ENCODE measurements at places on chromosomes 5 and 9.
A peak's percentile ranks its signal among the peaks of the same experiment; 100 is the strongest.

- peak; percentile 57 for DNase-seq
These were observed 33.3 kb upstream of the DAPK1 start for GRCh38 chr9:87464110-87464991.

DNA sequence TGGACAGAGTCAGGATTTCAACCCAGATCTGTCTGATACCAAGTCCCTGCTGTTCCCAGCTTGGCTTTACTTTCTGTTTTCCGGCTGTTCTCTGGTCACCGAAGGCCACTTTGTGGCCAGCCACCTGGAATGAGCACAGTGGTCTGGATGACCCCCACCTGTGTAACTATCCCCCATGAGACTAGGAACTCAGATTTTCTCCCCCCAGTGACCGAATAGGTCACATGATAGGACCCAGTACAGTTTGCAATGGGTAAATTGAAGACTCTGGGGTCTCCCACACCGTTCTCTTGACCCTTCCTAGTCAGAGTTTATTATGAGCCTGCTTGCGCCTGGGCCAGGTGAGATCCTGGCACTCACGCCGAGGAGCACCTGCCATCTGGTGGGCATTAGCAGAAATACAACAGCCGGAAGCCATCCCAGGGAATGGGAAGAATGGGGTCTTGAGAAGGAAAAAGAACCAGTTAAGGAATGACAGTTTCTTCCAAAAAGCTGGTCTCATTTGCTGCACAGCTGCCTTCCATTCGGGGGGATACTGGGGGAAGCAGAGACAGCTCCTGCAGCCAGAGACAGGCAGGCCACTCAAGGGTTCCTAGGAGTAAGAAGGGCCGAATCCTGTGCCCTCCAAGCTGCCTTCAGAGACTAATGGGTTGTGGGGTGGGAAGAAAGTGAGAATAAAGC is 7.1 kb downstream of the PHYHD1 start:
- DNase-seq, result peak; percentile 47

DNA sequence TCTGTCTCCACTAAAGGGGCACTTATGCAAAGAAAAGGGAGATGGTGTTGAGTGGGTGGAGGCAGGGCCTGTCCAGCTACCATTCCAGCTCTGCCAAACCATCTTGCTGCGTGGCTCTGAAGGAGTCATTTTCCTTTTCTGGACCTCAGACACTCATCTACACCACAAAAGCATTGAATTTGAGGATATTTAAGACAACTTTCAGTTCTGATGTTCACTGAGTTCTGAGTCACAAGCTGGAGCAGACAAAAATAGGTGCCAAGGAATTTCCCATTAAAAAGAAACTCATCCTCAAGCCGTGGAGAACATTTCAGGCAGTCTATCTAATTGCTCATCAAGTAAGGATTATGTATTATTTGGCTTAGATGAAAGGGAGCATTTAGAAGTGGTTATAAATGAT is 195.0 kb upstream of the TBC1D2 start:
- DNase-seq, result peak; percentile 92

- no peak for DNase-seq
These were observed 145.6 kb downstream of the PPP2R2B start for GRCh38 chr5:146732962-146733361.

DNA sequence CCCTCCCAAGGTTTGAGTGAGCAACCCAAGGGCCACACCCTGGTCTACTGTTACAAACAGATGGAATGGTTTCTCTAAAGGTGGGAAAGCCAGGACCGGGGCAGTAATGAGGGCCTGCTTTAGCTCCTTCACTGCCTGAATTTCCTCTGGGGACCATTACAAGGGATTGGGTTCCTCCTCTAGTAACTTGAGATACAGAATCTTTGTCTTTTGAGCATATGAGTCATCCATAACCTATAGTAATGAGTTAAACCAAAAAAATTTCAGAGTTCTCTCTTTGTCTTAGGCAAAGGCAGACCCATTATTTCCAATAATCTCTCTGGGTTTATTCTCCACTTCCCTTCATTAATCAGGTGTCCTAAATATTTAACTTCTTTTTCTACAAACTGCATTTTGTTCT is 618.8 kb downstream of the HINT1 start:
- no peak for DNase-seq

DNA sequence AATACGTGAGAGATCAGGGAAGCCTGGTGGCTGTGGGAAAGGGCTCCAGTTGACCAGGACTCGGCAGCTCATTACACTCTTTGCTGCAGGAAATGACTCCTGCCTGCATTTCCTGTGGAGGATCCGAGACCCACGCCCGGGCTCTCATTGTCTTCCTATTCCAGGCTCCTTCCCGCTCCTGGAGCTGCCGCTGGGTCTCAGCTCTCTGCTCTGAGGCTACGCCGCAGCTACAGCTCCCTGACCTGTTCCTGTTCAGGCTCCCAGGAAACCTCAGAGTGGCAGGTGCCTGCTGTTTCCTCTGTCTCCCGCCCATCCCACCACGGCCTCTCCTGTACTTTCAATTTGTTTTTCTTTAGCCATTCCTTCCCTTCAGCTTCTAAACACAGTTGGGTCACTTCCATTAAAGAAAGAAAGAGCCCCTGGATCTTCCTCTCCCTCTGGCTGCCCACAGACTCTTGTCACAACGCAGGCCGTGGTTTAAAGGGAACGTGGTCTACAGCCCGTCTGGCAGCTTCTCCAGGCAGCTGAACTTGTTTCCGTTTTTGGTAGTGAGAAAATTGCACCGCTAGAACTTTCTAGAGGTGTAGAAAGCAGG is 71.5 kb downstream of the IL6ST start:
- peak; percentile 61 for DNase-seq

DNA sequence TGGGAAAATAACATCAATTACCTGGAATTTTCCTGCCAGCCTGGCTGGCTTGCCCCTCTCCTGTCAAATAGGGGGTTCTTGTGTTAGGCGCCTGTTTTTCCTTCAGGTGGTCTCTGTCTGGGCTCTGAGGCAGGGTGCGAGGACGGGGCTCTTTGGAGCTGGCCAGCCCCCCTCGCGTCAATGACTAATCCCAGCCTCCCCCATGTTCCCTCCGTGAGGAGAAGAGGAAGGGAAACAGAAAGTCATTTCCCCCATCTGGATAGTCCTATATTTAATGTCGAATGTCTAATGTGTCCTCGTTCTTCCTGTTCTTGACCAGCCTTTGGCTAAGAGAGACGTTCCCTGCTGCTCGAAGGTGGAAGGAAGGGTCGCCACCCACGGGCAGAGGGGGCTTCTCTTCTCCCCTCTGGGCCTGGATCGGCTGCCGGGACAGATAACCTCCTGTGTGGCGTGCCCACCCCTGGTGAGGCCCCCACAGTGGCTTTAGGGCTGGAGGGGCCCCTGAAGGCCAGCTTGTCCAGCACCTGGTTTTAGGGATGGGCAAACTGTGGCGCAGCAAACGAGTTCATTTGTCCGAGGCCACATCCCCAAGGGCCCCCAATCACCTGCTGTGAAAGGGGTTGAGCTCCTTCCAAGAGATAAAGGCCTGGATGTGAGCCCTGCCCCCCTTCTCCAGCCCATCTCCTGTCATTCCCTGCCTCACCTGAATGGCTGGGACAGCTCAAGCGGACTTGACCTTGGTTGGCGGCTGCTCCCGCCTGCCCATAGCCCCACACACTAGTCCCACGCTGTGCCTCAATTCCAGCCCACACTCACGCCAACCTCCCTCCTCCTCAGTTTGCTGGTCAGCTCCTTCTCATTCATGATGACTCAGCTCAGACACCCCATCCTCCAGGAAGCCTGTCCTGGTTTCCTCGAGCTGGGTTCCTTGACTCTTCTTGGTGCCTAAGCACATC is 35.9 kb upstream of the UNC5A start:
- no peak for DNase-seq

- no peak for DNase-seq
These were observed 3.6 kb downstream of the MGAT4B start for GRCh38 chr5:179802950-179803562.

GRCh38 chr5:125326150-125326510 is 579.7 kb upstream of the ZNF608 start:
- DNase-seq, result peak; percentile 77

DNA sequence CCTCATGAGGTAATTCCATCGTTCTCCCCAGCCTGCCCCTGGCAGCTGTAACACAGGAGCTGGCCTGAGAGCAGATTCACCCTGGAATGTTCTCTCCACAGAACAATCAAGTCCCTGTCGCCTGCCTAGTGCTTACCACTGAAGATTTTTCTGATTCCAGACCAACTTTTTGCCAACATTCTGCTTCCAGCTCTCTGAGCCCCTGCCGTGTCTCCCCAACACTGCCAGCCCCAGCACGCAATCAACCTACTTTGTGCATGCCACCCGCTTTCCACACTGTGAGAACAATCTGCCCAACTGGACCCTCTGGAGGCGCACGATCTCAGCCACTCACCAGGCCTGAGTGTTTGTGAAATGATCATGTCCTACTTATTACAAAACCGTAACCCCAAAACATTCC is 62.6 kb downstream of the PSMB7 start:
- DNase-seq, result peak; percentile 40

- peak; percentile 91 for DNase-seq
These were observed 19.0 kb downstream of the NEURL1B start for GRCh38 chr5:172659909-172660628.

- peak; percentile 45 for DNase-seq
These were observed 398.1 kb downstream of the MAN2A1 start for GRCh38 chr5:110087829-110088228.

DNA sequence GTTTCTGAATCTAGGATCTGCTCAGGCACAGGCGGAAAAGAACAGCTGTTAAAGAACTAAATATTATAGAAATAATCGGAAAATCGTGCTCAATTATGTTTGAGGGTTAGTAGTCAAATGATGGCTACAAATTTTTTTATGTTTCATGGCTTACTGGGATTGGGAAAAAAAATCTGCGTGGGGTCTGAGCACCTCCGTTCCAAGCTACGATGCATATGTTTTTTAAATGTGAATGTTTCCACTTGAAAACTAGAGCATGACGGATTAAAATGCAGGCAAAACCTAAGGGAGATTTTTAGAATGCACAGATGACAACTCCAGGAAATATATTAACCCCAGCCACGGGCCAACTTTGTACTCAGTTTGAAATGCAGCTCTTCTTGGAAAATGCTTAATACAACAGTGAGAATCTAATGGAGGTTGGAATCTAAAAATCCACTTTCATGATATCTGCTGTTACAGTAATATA is 5.3 kb downstream of the OTP start:
- DNase-seq, result no peak

GRCh38 chr5:153584960-153585359 is 94.5 kb downstream of the GRIA1 start:
- DNase-seq, result no peak

DNA sequence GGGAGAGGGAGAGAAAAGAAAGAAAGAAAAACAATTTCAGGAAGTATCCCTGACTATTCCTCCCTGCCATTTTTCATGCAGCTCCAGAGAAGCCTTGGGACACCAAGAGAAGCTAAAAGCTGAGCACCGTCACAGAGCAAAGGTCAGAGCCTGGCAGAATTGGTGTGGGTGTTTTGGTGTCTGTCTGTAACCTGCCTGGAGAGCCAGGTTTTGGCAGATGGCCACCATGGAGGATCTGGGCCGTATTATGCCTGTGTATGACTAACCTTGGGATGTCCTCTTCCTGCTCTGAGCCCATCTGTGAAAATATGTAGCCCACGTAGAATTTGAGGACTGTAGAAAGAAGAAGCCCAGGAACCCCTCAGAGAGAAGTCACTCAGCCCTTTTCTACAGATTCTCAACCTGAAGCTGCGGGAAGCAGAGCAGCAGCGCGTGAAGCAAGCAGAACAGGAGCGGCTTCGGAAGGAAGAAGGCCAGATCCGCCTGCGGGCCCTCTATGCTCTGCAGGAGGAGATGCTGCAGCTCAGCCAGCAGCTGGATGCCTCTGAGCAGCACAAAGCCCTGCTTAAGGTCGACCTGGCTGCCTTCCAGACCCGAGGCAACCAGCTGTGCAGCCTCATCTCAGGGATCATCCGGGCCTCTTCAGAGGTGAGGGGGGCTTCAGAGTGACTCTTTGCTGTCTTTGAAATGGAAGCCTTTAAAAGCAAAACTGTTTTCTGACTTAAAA is 18.8 kb downstream of the GLE1 start:
- DNase-seq, result peak; percentile 58

- no peak for DNase-seq
These were observed 67.6 kb upstream of the BASP1 start for GRCh38 chr5:17149786-17150185.

- peak; percentile 69 for DNase-seq
These were observed 657 bp downstream of the MTRR start for GRCh38 chr5:7869474-7870136.

- DNase-seq, result peak; percentile 14
These were observed 51.9 kb upstream of the SNAPC3 start for GRCh38 chr9:15370466-15371447.

DNA sequence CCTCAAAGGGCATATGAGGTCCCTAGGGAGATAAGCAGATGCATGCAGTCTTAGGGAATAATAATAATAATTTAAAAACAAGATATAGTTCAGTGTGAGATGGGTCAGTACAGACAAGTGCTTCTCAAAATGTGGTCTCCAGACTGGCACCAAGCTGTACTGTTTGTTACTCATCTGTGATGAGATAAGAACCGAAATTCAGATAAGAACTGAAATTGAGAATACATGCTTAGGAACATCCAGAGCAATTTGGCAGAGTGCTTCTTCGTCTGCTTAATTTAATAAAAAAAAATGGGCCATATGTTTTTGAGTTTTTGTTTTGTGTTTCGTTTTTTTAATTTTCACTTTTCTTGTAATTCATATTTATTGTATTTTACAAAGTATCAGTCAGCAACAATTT is 86.5 kb upstream of the SGCD start:
- no peak for DNase-seq

DNA sequence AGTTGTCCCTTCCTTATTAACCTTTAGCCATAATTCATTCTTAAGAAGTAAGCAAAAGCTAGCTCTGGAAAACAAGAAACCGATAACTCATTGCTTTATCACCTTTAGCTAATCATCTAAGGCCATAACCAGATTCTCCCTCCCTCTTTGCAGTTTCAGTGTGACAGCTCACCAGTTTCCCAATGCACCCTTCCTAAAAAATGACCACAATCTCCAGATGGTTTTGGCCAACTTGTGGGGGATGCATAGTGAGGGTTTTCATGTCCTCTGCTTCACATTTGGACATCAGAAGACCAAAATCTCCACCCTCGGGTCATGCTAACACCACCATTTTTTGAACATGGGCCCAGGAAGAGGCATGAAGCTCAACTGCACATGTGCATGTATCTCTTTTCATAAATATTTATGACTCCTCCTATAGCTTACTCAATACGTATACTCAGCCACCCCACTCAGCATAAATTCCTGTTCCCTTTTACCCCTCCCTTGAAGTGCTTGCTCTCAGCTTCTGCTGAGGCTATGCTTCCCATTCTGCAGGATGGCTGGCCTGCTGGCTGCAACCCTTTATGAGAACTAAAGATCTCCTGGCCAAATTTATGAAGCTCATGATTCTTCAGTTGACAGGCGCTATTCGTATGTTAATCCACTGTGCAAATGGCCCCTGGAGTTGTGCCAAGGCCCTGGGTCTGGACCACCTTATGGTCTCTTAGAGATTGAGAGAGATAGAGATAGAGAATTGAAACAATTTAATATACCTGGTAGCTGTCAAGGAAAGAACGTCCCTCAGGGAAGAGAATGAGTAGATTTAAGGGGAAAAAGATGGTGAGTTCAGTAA is 14.8 kb downstream of the PPP3R2 start:
- DNase-seq, result no peak

GRCh38 chr9:135796784-135797485 is 95.0 kb downstream of the KCNT1 start:
- DNase-seq, result no peak

- DNase-seq, result no peak
These were observed 78.3 kb upstream of the NEK6 start for GRCh38 chr9:124179196-124180071.

- DNase-seq, result no peak
These were observed 219.3 kb downstream of the CEMIP2 start for GRCh38 chr9:71549023-71549422.

- DNase-seq, result no peak
These were observed 158.6 kb upstream of the GLRA1 start for GRCh38 chr5:152083231-152083630.

- DNase-seq, result no peak
These were observed 57.5 kb upstream of the RXRA start for GRCh38 chr9:134268747-134269146.
